Stimulated activated CD4-positive, alpha-beta T cell treated with anti-CD3 and anti-CD28 coated beads, TNF-alpha, amount 100 ng/mL, for 24 hours (primary cell): ENCODE measurements at places on chromosomes 5 and 9.

- DNase-seq = no peak
These were observed 551.6 kb downstream of the PRDM9 start for GRCh38 chr5:24059006-24059405.

DNA sequence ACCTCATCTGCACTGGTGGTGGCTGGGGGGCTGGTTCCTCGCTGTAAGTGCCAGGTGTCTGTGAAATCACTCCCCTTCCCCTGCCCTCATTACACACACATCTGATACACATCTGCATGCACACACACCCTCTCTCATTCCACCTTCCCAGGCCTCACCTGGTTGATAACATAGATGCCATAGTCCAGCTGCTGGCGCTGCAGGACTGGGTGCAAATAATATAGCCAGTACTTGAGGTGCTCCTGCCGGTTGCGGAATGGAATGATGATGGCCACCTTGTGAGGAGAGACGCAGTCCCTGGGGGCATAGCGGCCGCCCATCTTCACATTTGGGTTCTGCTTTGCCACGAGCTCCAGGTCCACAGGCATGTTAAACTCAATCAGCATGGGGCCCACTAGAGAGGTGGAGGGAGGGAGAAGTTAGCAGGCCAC lies 32.1 kb downstream of the B4GALT1 start:
- no peak for DNase-seq

GRCh38 chr5:139698490-139699146 lies 50.5 kb downstream of the CXXC5 start:
- DNase-seq = no peak

GRCh38 chr5:154767576-154767975 lies 12.4 kb downstream of the LARP1 start:
- DNase-seq = no peak

DNA sequence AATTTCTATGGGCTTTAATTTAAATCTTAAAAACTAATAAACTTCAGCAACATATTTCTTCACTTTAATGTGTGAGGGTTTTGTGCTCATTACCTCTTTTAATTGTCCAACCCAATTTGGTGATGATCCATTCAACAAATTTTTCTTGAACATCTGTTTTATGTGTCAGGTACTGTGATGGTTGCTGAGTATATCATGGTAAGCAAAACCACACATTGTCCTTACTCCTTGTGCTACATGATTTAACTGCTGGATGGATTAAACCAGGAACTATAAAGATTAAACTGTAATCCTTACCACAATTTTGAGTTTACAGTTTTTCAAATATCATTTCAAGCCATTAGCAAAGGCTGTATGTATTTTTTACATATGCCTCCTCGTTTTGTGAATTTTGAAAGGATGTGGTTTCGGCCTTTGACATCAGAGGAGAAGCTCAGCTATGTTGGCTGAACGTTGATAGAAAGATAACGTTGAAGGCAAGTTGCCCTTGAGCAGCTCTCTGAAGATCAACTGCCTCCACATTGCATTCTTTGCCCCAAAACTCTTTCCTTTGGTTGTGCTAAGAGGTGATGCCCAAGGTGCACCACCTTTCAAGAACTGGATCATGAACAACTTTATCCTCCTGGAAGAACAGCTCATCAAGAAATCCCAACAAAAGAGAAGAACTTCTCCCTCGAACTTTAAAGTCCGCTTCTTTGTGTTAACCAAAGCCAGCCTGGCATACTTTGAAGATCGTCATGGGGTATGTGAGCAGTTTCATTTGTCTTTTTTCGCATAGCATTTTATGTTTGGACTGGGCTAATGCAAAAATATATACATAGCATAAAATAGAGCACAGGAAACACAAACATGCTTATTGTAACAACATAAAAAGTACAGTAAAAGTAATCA lies at the start of gene ITK:
Gene ITK, plus strand, starts transcription at position 467 of the 891 bp plus-strand sequence. Its CDS starts 138 bp downstream, at position 605.
- no peak for DNase-seq

GRCh38 chr5:122921826-122922225 lies 76.4 kb downstream of the SNX24 start:
- no peak for DNase-seq

GRCh38 chr5:44365345-44365744 lies 23.9 kb downstream of the FGF10 start:
- no peak for DNase-seq

- DNase-seq = no peak
These were observed 22.4 kb upstream of the KIF12 start for GRCh38 chr9:114121227-114122135.

- peak; percentile 70 for DNase-seq
These were observed 18.1 kb downstream of the KYAT1 start for GRCh38 chr9:128863647-128864046.

- no peak for DNase-seq
These were observed at the start of gene PCDH12 for GRCh38 chr5:141958113-141958512. TSS of gene PCDH12 (minus strand) at chr5:141958202. CDS start at chr5:141957851, 351 bp downstream.

DNA sequence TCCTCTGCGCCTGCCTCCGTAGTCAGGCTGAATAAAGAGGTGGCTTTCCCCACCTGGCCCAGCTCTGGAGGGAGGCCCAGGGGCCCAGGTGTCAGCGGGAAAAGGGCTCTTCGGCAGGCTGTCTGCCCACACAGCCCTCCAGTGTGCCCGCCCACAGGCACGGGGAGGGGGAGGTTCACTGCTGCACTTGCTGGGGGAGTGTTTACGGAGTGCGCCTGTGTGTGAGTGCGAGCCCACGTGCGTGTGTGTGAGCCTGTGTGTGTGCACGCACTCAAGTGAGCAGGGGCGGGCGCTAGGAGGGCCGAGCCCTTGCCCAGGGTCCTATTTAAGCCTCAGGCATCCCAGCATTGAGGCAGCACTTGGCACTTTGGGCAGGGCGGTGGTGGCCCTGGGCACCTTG lies 10.9 kb downstream of the DNLZ start:
- DNase-seq = no peak
